DND-41 (cell line): ENCODE measurements at places on chromosomes 3 and 15.
A peak's percentile ranks its signal among the peaks of the same experiment; 100 is the strongest.

- DNase-seq = no peak
Measured at GRCh38 chr3:32882189-32882588, 64.4 kb downstream of the TRIM71 start.

DNA sequence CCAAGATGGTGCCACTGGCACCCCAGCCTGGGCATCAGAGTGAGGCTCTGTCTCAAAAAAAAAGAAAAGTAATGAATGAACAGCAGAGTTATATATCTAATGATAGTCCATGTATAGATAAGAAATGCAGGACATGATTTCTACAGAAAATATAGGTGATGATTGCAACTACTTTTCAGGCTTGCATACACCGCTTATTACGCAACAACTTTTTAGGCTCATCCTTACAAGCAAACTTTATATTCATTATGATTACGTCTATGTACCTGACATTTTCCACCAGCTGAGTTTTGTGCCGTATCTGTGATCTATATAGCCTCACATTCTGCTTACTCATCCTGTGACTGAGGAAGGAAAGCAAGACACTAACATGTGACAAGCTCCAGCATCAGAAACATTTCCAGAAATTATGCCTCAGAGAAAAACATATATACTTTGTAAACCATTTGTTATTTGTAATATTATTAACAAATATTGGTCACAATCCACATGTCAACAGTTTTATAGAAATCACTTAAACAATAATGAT lies 906.3 kb downstream of the ZPLD1 start:
- DNase-seq = no peak

DNA sequence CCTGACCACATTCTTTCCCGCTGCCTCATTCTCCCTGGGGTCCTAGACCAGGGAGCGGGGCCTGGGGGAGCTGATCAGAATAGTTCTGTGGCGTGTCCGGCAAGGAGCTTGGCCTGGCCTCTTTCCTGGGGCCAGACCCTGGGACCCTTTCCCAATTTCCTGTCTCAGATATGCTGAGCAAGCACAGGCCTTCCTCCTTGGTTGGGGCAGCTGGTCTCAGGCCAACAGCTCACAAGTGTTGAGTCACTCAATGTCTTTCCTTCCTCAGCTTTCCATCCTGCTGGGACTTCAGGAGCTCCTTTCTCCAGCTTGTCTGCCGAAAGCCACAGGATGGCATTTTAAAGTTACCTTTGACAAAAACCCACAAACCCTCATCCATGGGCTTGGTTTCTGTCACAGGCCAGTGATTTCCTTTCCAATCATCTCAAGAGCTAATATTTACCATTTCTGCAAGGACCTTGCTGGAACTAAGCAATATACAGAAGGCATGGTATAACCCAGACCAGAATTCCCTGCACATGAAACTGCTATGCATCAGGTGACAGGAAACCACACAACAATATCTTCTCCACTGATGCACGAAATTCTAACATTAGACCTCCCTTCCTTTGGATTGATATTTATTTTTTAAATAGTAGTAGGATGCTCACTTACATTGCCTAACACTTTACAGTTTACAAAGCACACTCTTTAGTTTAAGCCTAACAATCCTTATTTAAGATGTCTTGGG lies 19.5 kb upstream of the TIMP4 start:
- DNase-seq = no peak

- peak; percentile 53 for DNase-seq
Measured at GRCh38 chr3:122271246-122271898, 53.7 kb upstream of the CSTA start.

- no peak for DNase-seq
Measured at GRCh38 chr3:94431876-94432570, 369.2 kb downstream of the NSUN3 start.

DNA sequence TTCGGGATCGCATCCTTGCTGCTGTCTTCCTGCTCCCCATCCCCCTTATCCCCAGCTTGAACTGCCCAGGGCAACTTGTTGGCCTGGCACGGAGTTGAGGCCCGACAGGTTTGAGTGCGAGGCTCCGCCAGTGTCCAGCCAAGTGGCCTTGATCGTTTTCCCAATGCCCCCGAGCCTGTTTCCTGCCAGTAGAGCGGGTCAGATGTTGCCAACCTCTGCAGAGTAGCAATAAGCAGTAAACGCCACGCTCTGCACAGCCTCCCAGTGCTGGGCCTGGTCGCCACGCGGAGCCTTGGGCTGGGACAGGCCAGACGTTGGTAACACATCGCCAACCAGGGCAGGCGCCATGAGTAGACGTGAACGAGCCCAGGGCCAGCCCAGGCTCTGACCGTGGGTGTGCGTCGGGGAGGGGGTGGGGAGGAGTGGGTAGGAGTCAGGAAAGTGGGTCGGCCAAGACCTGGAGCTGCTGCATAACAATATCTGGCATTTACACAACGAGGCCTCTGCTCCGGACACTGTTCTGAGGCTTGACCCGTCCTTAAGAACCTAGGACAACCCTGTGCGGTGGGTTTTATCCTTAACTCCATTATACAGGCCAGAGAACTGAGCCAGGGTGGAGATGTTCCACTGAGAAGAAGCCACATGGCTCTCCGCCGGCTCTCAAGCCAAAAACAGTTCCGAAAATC lies 444 bp upstream of the ABHD14A start:
- DNase-seq = peak; percentile 43

GRCh38 chr3:180467177-180467576 lies 134.8 kb upstream of the TTC14 start:
- no peak for DNase-seq

- DNase-seq = no peak
Measured at GRCh38 chr3:15220056-15220455, 14.0 kb downstream of the CAPN7 start.

DNA sequence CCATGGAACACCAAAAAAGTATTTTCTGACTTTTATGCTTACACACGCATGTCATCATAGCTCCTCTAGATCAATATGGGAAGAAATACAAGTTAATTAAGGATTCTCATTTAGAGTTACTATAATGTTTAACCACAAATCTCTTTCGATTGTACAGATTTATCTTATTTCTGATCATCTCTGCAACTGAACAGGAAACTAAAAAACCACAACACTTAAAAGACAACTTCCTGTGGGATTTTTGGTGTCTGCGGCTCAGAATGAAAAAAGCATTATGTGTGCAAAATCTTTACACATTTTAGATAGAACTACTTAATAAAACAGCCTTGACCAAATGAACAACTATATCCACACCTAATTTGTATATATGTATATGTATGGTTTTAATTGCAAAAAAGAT lies 3.0 kb upstream of the TJP1 start:
- DNase-seq = peak; percentile 37

- DNase-seq = no peak
Measured at GRCh38 chr3:19074257-19074900, 73.9 kb upstream of the KCNH8 start.

GRCh38 chr3:169619793-169620192 lies 43.7 kb downstream of the MECOM start:
- no peak for DNase-seq

DNA sequence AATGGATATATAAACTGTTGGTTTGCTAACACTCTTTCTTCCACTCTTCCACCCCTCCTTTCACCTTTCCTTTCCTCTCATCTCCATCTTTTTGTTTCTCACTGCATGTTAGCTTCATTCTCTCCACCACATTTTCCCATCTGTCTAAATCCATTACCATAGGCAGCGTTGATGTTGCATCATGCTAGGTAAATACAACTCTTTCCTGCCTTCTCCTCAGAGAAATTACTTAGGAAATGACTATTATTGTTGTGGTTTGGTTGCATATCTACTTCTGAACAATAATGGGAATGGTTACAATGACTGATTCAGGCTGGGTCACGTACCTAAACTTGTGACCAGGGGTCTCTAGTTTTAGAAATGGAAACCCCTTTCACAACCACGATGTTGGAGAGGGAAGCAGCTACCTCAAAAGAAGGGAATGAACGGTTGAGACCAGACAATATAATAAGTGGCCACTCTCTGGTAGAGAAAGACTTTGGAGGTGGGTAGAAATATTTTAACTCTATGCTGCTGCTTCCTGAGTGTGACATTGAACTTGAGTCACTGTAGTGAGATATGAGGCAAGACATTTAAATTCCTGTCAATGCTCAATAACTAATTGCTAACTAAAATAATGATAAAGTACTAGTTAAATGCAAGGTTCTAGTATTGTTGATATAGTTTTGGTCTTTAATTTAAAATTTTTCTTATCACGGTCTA lies 314.1 kb upstream of the TGFBR2 start:
- no peak for DNase-seq

GRCh38 chr15:87672309-87673288 lies 583.9 kb downstream of the NTRK3 start:
- DNase-seq = no peak

- DNase-seq = no peak
Measured at GRCh38 chr3:10140996-10141546, 507 bp upstream of the VHL start.

DNA sequence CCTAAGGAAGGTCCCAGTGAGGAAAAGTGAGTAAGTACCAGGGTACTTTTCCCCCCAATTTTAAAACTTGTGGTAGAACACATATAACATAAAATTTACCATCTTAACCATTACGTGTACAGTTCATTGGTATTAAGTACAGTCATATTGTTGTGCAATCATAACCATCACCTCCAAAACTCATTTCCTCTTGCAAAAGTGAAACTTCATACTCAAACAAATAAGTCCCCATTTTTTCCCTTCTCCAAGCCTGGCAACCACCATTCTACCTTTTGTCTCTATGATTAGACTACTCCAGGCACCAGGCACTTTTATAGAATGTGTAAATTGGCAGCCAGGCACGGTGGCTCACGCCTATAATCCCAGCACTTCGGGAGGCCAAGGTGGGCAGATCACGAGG lies 12.2 kb downstream of the PRC1 start:
- DNase-seq = no peak

GRCh38 chr3:157375342-157375986 lies 61.2 kb upstream of the PTX3 start:
- no peak for DNase-seq

- DNase-seq = peak; percentile 91
Measured at GRCh38 chr15:56245871-56246814, 2.5 kb upstream of the RFX7 start.

- no peak for DNase-seq
Measured at GRCh38 chr15:45101749-45102148, 12.2 kb downstream of the DUOX2 start.

- no peak for DNase-seq
Measured at GRCh38 chr3:87088993-87089841, 98.3 kb upstream of the VGLL3 start.

DNA sequence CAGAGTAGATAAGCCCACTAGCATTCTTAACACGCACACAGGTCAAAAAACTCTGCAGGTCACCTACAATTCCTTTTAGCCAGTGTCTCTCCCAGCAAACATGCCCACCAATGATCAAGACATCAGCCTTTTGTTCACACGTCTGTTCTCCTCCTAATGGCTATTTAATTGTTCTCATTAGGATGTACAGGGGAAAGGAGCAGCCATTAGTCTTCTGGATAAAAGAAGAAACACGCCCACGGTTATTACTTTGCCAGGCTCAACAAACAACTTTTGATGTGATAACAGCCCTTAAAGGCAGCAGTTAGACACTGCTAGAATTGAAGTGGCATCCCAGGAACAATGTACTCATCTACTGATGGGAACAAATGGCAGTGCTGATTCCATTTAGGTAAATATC lies 108.8 kb downstream of the NTRK3 start:
- DNase-seq = no peak

- no peak for DNase-seq
Measured at GRCh38 chr3:2523281-2523836, 424.7 kb downstream of the CNTN4 start.

- DNase-seq = no peak
Measured at GRCh38 chr15:40190591-40190990, 29.7 kb downstream of the BUB1B start.

DNA sequence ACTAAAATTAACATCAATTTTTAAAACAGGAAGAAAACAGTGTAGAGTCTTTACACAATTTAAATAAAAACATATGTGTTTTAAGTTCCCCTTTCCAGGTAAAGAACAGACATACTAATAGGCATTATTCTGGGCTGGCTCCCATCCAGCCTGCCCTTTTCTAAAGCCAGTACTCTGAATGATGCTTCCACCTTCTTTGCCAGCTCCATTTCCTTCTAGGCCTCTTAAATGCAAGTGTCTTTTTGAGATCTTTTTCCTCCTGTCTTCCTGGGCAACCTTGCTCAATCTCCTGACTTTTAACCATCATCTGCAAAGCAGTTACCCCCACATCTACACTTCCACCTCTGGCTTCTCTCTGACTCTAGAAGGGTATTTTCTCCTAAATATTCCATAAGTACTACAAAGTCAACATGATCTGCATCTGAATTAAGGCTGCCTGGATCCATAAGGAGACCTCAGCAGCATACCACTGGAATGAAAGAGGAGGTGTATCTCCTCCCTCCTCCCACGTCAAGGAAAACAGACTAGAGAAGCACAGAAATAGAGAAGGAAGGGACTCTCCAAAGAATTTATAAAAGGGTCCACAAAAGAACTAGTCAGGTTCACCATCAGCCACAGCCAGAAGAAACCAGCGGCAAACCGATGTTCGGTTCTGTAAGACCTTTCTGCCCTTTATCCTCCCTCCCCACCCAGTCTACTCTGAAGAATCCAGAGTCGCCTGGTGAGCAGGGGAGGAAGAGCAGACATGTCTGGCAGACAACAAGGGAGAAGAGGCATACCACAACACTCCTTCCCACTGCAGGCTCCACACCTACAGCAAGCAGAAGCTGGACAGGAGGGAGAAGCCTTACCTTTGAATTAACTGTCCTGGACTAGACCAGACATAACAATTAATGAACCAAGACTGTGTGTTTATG lies 47.1 kb downstream of the GOLIM4 start:
- DNase-seq = no peak

GRCh38 chr15:38868326-38869114 lies 303.9 kb upstream of the RASGRP1 start:
- no peak for DNase-seq

DNA sequence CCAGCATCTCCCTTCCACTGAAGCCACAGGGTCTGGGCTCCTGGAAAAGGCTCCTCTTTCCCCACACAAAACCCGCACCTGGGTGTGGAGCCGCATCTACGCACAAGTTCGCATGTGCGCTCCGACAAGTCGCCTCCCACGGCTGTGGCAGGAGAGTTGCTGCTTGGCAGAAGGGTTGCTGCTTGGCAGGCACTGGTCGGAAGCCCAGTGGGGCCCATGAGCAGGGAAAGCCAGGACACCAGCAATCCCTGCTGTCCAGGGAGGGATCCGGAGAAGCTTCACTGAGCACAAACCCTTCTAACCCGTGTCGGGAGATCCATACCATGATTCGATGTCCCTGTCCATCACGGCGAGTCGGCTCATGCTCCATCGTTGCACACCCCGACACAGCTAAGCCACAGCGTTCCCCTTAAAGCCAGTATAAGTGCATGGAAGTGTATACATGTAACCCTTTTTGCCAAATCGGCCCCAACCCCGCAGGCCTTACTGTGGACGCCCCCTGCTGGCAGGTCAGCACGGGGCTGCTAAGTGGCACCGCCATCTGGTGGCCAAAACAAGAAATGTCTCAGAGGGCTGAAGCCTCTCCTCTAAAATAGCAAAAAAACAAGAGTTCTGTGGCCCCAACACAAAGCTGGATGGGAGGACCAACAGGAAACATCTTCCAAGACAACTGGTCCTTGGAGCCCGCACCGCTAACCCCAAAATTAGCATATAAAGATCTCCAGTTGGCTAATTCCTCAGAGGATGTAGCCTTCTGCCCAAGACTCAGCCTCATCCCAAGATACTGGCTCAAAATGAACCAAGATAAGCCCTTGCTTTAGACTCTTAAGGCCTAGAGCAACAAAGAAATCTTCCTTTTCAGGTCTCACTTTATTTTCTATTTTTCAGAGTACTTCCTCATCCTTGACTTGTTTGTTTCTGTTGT lies 8.3 kb downstream of the ANKRD63 start:
- peak; percentile 83 for DNase-seq

- no peak for DNase-seq
Measured at GRCh38 chr15:28894631-28895030, 8.9 kb downstream of the APBA2 start.
